ENCODE measurements at places on chromosomes 4 and X.

DNA sequence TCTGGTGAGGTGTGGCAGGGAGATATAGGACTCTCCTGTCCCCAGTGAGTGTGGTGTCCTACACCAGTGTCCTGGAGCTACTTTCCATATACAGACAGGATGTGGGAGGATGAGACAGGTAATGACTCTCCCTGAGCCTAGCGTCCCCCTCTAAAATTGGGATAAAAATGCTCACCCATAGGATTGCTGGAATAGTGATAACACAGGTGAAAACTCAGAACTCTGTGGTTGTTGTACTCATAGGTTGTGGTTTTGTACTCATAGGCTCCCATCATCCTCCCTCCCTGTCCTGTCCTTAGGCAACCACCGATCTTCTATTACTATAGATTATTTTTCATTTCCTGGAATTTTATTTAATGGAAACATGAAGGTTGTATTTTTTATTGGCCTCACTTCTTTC is 60.7 kb upstream of the NXF3 start:
- DNase-seq, result no peak

GRCh38 chr4:64713256-64713840 is 304.1 kb upstream of the TECRL start:
- DNase-seq, result no peak

GRCh38 chr4:145839151-145839550 is 99.5 kb downstream of the ZNF827 start:
- no peak for DNase-seq

DNA sequence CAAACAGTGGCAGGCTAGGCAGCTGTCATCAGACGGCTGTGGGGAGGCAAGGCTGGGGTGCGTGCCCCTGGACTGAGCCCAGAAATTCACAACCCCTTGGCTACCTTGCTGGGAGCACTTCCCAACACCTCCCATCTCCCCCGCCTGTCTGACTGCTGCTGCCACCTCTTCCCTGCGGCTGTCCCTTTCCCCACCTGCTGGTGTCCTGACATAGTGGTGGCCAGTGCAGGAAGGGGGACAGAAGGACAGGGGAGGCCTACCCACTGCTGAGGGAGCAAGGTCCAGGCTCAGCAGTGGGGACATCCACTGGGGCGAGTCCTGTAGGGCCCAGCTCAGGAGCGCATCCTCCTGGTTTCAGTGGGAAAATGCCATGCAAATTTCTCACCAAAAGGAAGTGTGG is 3.4 kb downstream of the ABCD1 start:
- no peak for DNase-seq

- DNase-seq, result no peak
These were observed 67.4 kb downstream of the RNF150 start for GRCh38 chr4:141065872-141066271.

- DNase-seq, result no peak
These were observed 9.9 kb downstream of the PPAT start for GRCh38 chr4:56425518-56425917.

DNA sequence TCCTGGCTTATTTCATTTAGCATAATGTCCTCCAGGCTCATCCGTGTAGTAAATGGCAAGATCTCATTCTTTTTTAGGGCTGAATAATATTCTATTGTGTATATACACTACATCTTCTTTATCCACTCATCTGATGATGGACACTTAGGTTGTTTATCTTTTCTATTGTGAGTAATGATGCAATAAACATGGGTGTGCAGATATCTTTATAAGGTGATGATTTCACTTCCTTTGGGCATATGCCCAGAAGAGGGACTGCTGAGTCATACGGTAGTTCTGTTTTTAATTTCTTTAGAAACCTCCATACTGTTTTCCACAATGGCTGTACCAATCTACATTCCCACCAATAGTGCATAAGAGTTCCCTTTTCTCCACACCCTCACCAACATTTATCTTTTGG is 317.6 kb upstream of the CNKSR2 start:
- no peak for DNase-seq

GRCh38 chr4:153733751-153734448 is 25.9 kb downstream of the RNF175 start:
- DNase-seq, result no peak

DNA sequence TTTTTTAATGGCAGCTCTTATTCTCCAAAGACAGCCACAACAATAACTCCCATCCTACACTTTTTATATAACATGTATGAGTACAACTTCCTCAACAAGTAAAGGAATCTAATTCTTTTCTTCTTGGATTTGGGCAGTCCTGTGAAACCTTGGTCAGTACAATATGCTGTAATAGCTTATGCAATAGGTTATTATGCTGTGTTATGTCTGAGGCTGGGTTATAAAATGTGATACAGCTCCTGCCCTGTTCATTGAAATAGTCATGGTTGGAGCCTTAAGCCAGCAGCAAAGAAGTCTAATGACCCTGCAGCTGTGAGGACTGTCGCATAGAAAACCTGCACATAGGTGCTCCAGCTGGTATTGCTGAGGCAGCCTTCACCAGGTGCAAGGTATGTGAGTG is 215.8 kb upstream of the RASGEF1B start:
- DNase-seq, result no peak

DNA sequence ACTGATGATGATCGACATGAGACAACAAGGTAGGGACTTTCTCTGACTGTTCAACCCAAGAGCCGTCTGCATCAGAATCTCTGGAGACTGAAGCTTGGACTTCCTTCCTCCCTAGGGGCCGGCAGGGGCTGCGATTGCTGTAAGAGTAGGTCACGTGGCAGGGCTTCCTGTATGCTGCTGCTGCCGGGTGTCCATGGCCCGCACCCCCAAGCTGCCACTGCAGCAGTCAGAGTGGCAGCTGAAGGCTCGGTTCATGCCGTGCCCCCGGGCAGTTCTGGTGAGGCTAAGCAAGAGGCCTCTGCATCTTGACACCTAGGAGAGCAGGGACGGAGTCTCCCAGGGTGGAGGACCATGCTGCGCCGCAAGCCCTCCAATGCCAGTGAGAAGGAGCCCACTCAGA is at the start of gene SASH3:
Gene SASH3, plus strand, starts transcription at position 203 of the 400 bp plus-strand sequence. Its CDS starts 149 bp downstream, at position 352.
- peak; percentile 60 for DNase-seq

DNA sequence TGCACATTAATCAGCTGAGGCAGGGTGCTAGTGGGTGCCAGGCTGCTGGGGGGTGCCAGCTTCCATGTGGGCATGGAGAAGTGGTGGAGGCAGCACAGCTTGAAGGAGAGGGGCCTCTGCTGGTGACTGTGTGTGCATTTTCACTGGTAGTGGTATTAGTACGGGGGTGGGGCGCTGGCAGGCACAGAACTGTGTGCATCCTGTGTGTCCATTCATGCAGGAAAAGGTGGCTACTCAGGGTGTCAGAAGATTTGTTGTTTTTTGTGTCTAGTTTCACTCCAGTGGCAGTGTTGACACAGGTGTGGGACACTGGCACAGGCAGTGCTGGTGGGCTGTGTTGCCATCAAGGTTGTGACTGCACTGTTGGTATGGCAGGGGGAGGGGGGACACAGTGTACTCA is 1303.6 kb downstream of the FAM133A start:
- DNase-seq, result no peak

DNA sequence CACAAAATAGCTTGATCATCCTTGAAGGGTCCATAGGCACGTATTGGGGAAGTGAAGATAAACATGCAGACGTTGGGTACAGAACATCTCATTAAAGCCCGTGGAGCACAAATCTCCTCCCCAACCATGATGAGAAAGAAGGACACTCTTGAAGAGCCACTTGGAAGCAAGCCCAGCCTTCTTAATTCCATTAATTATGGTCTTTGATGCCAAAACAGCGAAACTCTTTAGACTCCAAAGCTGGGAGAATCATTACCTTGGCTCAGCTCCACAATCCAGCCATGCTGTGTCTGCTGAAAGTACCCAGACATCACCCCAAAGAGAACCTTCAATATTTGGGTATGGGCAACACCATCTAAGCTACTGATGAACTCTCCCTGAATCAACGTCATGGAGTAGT is 169.0 kb upstream of the MBNL3 start:
- no peak for DNase-seq

GRCh38 chr4:158033416-158034120 is 139.3 kb downstream of the GASK1B start:
- DNase-seq, result no peak

- DNase-seq, result no peak
These were observed 349.8 kb downstream of the UNC5C start for GRCh38 chr4:95198961-95199360.

DNA sequence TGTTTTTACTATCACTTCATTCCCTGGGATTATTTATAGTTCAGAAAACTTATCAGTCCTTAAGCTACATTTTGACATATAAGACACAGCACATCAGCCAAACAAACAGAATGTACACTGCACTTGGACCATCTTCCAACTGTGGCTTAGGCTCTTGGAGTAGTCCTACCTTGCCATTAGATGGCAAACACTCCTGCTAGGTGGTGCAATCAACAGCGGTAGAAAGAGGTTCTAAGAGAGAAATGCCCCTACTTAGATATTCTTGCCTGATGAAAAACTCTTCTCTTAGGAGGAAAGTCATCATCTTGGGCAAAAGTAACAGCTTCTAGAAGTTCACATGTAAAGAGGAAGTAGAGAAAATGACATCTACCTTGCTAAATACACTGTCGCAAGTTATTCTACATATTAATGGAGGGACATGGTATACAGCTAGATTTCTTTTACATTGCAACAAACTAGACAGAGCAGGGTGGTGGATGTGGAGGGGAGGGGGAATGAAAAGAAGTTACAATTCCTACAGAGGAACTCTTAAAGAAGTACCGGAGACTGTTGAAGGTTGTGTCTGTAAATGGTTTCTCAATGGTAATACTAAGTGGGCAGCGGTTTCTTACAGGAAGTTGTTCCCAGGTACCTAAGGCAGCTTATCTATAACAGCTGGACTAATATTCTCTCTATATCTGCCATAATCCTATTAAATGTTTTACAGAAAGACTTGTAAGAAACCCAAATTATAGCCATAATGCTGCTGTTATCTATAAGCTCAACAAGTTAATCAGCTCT is 8.1 kb upstream of the STPG2 start:
- no peak for DNase-seq

- no peak for DNase-seq
These were observed 11.4 kb downstream of the FAM120C start for GRCh38 chrX:54171527-54172250.

DNA sequence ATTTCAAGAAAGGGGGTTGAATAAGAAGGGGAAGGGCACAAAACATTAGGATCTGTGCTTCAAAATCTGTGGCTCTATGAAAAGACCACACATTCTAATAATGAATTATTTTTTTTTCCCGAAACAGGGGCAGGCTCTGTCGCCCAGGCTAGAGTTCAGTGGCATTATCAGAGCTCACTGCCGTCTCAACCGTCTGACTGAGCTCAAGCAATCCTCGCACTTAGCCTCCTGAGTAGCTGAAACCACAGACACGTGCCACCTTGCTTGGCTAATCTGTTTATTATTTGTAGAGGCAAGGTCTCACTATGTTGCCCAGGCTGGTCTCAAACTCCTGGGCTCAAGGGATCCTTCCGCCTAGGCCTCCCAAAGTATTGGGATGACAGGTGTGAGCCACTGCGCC is 33.4 kb downstream of the ACSL1 start:
- DNase-seq, result no peak

GRCh38 chr4:56206258-56206657 is 181.0 kb downstream of the AASDH start:
- DNase-seq, result no peak

DNA sequence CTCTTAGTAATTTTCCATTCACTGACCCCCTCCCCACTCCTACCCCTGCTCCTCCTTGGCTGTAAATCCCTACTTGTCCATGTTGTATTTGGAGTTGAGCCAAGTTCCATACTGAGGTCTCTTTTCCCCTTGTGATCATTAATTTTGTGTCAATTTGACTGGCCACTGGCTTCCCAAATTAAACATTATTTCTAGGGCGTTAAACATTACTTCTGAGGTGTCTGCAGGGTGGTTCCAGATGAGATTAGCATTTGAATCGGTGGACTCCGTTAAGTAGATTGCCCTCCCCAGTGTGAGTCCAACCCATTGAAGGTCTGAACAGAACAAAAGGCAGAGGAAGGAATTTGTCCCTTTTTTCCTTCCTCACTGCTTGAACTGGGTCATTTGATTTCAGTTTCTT is 25.7 kb downstream of the SLC39A8 start:
- DNase-seq, result no peak

GRCh38 chrX:13179586-13179985 is 135.2 kb upstream of the FAM9C start:
- DNase-seq, result no peak

DNA sequence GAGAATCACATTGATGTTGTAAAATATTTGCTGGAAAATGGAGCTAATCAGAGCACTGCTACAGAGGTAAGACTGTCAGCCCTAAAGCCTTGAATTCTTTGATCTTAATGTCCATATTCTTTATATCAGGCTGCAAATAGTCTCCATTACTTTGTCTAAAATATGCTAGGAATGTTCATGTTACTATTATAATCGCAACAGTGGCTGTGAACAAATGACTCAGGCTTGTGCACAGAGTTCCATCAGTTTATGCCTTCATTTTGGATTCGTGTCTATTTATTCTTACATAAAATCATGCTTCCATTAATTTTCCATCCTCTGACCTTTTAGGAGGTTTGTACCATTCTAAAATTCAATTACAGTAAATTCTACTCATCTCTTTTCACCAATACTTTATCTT is 182.7 kb downstream of the ANK2 start:
- no peak for DNase-seq

GRCh38 chrX:147180886-147181285 is 366.3 kb upstream of the CXorf51A start:
- DNase-seq, result no peak

DNA sequence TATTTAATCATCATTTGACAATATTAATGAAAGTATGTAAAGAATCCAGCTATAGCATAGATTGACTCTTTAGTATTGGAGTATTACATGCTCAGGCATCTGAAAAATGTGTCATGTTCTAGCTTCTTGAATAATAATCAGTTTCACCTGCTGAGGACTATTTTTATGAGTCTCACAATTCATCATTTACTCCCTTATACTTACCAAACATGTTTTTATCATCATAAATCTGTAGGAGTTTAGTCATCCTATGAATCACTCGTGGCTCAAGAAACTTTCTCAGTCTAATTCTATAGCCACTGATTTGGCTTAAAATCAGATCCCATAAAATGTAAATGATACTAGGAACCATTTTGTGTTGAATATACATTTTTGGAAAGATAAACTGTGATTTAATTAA is 1616.1 kb downstream of the C4orf33 start:
- DNase-seq, result no peak

DNA sequence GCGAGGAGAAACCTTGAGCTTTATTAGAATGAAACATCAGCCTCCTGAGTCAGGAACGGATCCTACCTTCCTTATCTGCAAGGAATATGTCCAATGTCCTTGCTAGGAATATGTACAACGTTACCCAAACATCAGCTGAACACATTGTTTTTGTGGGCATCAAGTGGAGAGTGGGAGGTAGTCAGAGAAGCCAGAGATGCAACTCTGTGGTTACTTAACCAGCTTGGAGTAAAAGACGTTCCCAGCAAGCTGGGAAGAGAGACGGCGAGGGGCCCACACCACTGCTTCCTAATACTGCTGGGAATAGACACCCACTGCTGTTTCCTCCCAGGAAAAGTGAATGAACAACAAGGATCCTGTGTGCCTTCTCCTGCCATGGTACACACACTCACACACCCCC is 74.4 kb upstream of the PLAC1 start:
- DNase-seq, result no peak
